ENCODE measurements at places on chromosomes 1 and 21. TPM values are rescaled to one million over a fixed set of nuclear protein-coding genes. Genes with fewer than 3 reads are reported as not detected.

PAQR7 gene
- 30.2 TPM for total RNA-seq

CSF3R gene
- not detected for total RNA-seq

TFAP2E gene
- total RNA-seq: 0.72 TPM

MIER1 gene
- 26.5 TPM for total RNA-seq

OLFML2B gene
- not detected for total RNA-seq

MRPL24 gene
- total RNA-seq: 85.3 TPM

APOBEC4 gene
- not detected for total RNA-seq

OR6Y1 gene
- total RNA-seq: not detected

C1orf74 gene
- 4.1 TPM for total RNA-seq

MYBPH gene
- not detected for total RNA-seq

C4BPA gene
- not detected for total RNA-seq

POGZ gene
- 63.3 TPM for total RNA-seq

FBLIM1 gene
- total RNA-seq: 114 TPM

TIAM1 gene
- total RNA-seq: 19.7 TPM

SIPA1L2 gene
- total RNA-seq: not detected

B3GALT2 gene
- total RNA-seq: not detected

CFAP74 gene
- 3.0 TPM for total RNA-seq

AMY1B gene
- total RNA-seq: not detected

CADM3 gene
- total RNA-seq: not detected

GJB5 gene
- 18.1 TPM for total RNA-seq

SERPINC1 gene
- not detected for total RNA-seq

GPA33 gene
- total RNA-seq: not detected

DDR2 gene
- total RNA-seq: 0.35 TPM

CBS gene
- total RNA-seq: 102 TPM

GJC2 gene
- 3.4 TPM for total RNA-seq

OR6K3 gene
- total RNA-seq: not detected

CD52 gene
- total RNA-seq: 1.2 TPM

KPNA6 gene
- 76.0 TPM for total RNA-seq

S100A2 gene
- 147 TPM for total RNA-seq

EFNA1 gene
- total RNA-seq: 35.7 TPM

DISP1 gene
- 4.9 TPM for total RNA-seq

PIK3CD gene
- 16.4 TPM for total RNA-seq

NENF gene
- total RNA-seq: 85.9 TPM

DAB1 gene
- total RNA-seq: not detected

MCOLN3 gene
- 8.4 TPM for total RNA-seq

TRAF3IP3 gene
- total RNA-seq: not detected

CLCA4 gene
- not detected for total RNA-seq

HNRNPU gene
- 291 TPM for total RNA-seq

Measured in PC-9 (cell line).